ENCODE measurements at places on chromosomes 3 and 15.

GRCh38 chr3:30181178-30181465, 425.3 kb upstream of the TGFBR2 start:
- no peak for DNase-seq

- DNase-seq, result no peak
Observed at GRCh38 chr15:63611177-63611576, 14.0 kb downstream of the FBXL22 start.

GRCh38 chr3:126263539-126263938, 83.2 kb upstream of the ALDH1L1 start:
- no peak for DNase-seq

GRCh38 chr3:143215059-143215458, 95.5 kb downstream of the CHST2 start:
- DNase-seq, result no peak

DNA sequence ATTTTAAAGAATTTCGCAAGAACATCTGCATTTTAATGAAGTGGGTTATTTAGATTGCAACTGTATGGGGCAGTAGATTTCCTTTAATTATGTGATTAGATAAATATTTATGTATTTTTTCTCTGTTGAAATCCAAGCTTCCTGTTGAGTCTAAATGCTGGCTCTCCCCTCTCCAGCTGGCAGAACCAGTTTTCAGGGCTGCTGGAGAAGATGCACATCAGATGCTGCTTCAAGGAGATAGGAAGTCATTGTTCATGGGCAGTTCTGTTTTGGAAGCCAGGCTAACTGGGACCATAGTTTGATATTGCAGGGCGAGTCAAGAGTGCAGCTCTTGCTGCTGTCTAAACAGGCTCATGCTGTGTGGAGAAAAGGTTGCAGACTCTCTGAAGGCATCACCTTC, 97.4 kb downstream of the SLC9A9 start:
- peak; percentile 15 for DNase-seq

DNA sequence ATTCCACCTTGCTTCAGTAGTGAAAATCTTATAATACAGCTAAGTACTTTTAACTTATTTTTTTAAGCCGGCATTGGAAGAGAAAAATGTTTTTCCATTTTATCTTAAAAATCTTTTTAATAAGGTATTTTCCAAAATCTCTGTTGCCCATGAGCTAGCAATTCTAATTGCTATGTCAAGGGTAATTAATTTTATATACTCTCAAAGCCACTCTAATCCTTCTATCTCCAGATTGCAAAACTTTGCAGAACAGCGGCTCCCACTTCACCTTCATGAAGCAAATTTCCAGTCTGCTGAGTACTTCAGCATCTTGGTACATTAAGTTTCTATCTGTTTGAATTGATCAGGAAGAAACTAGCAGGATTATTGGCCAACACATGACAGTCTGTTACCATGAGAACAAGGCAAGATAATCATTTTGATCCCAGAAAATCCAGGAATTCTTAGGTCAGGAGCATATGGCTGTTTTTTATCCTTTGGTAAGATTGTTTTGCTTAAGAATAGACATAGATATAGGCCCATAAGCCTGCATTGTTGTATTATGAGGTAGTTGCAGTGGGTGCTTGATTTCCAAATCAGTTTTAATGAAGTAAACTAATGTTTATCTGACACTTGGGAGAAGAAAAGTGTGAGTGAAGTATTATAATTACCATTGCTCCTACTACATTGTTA, 6.0 kb downstream of the TIPARP start:
- DNase-seq, result no peak

GRCh38 chr3:136583823-136584222, 168.4 kb downstream of the STAG1 start:
- DNase-seq, result no peak

- DNase-seq, result no peak
Observed at GRCh38 chr15:25655207-25655948, 207.7 kb downstream of the ATP10A start.

DNA sequence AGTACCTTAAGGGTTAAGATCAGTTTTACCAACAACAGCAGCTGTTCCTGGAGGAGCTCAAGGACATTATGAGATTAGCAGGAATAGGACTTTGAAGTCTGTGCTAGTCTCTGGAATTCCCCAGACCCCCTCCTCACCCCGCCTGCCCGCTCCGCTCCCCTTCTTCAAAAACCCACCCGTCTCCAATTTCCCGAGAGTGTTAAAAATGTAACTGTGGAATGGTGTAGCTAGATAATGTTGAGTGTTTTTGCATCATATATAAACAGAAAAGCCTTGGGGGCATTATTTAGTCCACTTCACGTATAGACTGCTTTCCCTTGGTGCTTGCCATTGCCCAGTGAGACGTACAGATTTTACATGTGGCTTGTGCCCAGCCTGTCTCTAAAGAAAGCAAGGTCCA, 65.0 kb upstream of the SEMA6D start:
- DNase-seq, result no peak

DNA sequence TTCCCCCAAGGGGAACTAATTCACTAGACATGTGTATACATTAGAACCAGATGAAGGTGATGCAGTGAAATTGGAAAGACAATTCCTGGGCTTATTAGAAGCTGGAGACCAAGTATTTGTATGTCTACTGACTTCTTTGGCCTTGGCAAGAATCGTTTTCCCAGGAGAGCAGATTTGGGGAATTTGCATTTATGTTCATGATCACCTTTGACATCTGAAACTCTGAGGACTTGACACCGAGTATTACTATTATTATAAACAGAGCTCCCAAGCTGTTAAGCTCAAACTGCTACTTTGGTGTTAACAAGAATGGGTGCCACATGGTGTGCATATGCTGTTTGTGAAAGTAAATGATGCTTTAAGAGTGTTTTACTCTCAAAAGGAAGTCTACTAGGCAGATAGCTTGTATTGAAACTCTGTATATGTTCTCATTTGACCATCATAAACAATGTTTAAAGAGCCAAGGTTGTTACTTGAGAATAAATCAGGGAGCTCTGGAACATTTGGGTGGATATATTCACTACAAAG, 519.8 kb upstream of the GOLIM4 start:
- no peak for DNase-seq

GRCh38 chr3:69890691-69891090, 108.8 kb upstream of the SAMMSON start:
- no peak for DNase-seq

DNA sequence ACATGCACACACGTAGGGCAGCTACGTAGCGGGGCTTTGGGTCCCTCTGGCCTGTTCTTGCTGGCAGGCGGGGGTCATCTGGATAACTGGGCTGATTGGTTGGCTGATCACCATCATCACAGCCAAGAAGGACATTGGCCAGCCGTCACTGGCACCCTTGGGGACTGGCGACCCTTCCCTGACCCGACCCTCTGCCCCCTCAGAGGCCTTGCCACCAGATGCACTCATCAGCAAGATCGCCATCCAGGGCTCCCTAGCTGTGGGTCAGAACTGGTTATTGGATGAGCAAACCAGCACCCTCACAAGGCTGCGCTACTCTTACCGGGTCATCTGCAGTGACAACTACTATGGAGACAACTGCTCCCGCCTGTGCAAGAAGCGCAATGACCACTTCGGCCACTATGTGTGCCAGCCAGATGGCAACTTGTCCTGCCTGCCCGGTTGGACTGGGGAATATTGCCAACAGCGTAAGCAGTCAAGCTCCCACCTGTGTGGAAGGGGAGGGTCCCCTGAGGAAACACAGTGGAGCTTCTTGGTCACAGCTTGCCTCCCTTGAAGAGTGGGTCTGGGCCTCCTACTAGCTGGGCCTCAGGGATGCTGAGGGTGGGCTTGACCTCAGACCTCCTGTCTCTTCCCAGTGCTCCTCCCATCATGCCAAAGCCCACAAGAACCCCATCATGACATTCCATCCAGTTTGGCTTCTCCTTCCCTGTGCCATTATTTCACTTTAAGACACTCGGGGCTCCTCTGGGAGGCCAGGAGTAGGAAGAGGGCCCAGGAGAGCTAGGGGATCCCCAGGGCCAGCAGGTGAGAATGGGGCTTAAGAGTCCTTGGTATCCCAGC, 2.4 kb downstream of the DLL4 start:
- DNase-seq, result no peak

GRCh38 chr3:57007521-57008460, 52.7 kb upstream of the SPATA12 start:
- no peak for DNase-seq

DNA sequence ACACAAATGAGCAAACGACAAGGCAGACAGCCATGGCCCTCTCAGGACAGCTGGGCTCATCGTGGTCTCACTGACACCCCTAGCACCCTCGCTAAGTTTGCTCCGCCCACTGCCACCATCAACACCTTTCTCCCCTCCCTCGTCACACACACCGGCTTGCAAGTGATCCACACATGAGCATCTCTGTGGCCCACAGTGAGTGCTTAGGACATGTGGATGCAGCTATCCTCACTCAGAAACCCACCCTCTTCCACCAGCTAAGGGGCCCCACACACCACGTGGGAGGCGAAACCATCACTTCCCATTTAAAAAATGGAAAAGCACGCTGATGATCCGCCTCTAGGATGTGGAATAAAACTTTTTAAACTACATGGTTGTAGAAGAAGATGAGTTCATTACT, 105.6 kb downstream of the OCA2 start:
- no peak for DNase-seq

GRCh38 chr3:40192628-40193027, 116.9 kb upstream of the EIF1B start:
- peak; percentile 8 for DNase-seq

GRCh38 chr3:37397396-37397795, 223.0 kb upstream of the LRRFIP2 start:
- no peak for DNase-seq

- no peak for DNase-seq
Observed at GRCh38 chr3:155895379-155895900, 25.0 kb downstream of the GMPS start.

DNA sequence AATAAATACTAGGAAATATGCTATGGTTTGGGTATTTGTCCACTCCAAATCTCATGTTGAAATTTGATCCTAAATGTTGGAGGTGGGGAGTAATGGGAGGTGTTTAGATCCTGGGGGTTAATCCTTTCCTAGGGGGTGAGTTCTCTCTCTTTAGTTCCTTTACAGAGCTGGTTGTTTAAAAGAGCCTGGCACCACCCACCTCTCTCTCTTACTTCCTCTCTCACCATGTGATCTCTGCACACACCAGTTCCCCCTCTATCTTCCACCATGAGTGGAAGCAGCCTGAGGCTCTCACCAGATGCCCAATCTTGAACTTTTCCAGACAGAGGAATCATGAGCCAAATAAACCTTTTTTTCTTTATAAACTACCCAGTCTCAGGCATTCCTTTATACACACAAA, 10.5 kb downstream of the SLC24A5 start:
- no peak for DNase-seq

DNA sequence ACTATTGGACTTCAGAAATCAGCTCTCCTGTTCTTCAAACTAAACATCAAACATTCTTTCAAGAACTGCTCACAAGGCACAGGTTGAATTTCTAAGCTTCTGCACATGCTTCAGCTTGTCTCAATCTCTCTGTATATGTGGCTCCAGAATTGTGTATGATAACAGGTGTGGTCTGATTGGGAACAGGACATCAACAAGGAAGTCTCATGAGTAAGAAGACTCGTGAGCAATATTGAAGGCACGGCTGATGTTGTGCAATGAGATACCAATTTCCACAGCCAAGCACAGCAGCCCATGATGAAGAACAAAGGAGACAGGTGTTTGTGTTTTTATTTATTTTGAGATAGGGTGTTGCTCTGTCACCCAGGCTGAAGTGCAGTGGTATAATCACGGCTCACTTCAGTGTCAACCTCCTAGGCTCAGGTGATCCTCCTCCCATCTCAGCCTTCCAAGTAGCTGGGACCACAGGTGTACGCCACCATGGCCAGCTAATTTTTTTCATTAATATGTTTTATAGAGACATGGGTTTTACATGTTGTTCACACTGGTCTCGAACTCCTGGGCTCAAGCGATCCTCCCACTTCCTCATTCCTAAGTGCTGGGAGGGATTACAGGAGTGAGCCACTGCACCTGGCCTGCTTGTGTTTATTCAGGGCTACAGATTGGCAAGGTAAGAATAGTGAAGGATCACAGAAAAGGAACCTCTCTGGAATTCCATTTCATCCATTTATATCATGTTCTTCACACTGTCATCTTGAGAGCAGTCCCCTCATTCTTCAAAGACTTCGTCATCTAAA, 32.2 kb upstream of the ABHD17C start:
- peak; percentile 52 for DNase-seq

Measured in T47D (cell line).